ENCODE measurements at places on chromosomes 1 and 21. TPM values are rescaled to one million over a fixed set of nuclear protein-coding genes. Genes with fewer than 3 reads are reported as not detected.
A peak's percentile ranks its signal among the peaks of the same experiment; 100 is the strongest.

Gene APCS
- not detected for total RNA-seq

Gene RORC
- not detected for total RNA-seq

Gene PAX7
- not detected for total RNA-seq

Gene TGFBR3
- total RNA-seq = 118 TPM

Gene USH2A
- under 0.01 TPM for total RNA-seq

Gene UTS2
- total RNA-seq = not detected

Gene CLCA1
- not detected for total RNA-seq

Gene COL11A1
- total RNA-seq = 0.45 TPM

Gene SLC25A44
- total RNA-seq = 13.8 TPM

Gene HPDL
- total RNA-seq = 1.4 TPM

Gene SPRR5
- total RNA-seq = not detected

Gene ANXA9
- total RNA-seq = 0.49 TPM

Gene CELA3B
- total RNA-seq = not detected

Gene LCE2A
- not detected for total RNA-seq

DNA sequence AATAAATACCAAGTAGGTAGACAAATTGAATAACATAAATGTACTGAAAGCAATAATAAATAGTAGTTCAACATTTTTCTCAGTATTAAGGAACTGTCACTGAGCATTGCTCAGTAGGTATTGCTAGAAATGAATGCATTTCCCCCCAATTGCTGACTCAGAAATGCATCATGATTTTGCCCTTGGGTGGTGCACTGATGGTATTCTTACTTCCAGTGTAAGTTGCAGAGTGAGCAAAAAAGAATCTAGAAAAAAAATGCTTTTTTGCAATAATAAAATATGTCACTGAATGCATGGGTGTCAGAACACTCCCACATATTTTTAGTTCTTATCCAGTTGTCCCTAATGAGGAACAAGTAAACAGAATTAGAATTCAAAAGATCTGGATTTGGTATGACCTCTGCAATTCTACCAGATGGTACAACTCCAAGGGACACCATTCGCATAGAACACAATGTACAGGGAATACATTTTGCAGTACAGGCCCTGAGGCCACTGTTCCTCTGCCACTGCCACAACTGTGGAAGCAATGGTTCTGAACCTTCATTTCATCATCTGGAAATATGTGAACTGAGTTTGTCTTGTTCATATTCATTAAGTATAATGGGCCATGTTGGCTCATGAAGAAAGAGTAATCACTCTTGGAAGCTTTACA lies 78.0 kb downstream of the ATP6V1G3 start:
- peak; percentile 55 for DNase-seq

DNA sequence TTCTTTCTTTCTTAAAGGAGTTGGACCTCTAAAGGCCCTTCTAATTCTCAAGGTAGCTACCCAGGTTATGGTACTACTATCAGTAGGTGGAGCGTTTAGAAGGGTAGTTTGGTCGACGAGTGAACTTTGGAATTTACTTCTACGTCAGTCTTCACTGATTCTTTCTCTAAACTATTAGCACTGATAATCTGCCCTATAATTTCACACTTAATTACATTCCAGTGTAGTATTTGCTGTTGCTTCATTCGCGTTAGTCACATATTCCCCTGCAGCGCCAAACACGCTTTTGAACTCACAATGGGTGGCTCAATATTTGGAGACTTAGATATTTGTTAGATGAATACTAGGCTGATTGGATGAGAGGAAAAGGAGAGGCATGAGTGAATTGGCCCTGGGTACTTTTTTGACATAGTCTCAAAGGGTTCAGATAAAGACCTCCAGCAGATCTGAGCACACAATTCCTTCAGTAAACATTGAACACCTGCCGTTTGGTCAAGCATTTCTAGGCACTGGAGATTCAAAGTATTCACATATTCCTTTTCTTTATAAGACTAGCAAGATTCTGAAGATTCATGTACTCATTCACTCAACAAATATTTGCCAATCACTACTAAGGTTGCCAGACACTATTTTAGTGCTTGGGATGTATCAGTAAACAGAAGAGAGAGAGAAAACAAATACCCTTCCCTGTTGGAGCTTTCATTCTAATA lies 929 bp upstream of the FOXJ3 start:
- DNase-seq = peak; percentile 69

DNA sequence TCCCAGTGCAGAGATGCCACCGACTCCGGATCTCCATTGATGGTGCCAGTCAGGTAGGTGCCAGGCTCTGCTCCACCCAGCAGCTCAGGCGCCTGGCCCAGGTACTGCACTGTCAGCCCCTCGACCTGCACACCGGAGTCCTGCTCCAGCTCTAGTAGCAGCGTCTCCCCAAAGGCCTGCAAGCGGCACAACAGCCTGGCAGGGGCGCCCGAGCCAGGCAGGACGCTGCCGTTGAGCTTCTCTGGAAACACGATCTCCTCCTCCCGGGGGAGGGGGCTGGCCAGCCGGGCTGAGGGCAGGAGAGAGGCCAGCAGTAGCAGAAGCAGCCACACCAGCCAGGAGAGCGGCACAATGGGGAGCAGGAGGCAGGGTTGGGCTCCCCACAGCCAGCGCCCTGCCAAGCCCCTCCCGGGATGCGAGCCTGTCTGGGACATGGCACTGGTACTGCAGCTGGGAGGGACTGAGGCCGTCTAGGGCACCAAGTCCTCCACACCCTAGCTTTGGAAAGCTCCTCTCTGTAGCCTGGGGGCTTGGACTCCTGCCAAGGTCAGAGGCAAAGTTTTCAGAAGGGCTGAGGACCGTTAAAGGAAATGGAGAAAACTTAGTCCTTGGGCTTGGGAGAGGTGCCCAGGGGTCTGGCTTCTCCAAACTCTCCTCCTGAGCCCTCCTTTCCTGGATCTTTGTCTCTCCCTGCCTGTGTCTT lies 509 bp downstream of the ADAMTS4 start:
- peak; percentile 32 for DNase-seq

DNA sequence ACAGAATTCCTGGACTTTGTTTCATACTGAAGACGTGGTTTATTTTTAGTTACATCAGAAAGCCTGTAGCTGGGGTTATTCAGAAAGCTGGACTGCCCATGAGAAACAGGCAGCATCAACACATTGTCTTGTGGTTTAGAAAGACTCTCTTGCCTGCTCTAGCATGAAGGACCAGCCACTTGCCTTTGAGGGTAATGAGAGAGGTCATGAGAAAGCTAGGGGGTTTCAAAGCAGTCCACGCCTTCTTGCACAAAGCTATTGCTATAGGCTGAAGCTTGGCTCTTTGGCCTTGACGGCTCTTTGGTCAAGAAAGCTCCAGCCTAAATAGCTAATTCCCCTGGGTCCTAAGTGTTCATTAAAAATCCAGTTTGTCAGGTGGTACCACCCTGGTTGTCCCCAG lies 208.1 kb downstream of the PRDM2 start:
- DNase-seq = no peak

- peak; percentile 65 for DNase-seq
Observed at GRCh38 chr1:53957194-53957818, 11.2 kb downstream of the LRRC42 start.

DNA sequence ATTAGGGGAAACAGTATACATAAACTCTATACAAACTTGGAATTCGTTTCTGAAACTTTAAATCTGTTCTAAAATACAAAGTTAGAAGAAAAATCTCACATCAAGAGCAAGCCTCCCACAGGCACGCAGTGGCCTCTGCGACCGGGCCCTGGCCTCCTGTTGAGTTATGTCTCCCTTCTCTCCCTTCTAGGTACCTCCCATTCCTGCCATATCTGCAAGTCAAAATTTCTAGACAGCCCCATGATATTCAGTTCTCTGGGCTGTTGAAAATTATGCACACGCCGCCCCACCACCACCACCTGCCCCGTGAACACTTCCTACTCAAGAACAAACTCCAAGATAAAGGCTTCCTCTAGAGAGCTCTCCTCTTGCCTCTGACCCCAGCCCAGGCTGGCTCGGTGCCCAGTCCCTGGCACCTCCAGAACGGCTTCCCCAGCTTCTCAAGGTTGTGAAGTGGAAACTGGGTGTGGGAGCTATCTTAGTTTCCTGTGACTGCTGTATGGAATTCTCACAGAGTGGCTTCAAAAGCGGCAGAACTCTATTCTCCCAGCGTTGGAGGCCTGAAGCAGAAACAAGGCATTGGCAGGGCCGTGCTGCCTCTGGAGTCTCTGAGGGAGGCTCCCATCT lies 37.7 kb upstream of the LRP8 start:
- no peak for DNase-seq

DNA sequence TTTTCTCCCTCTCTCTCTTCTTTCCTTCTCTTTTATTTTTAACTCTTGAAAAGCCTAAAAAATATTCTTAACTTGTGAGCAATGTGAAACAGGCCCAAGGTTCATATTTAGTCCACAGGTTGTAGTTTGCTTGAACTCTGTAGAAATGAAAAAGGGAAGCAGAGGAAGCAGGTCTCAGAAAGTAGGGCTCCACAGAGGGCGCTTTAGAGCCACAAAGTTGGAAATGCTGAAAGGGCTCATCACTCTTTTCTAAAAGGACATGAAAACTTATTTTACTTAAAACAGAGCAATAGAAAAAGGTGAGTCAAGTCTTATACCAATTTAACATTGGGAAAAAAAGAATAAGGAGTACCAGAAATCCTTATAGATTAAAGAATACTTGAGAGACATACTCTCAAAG lies 247.0 kb downstream of the USP25 start:
- DNase-seq = no peak

DNA sequence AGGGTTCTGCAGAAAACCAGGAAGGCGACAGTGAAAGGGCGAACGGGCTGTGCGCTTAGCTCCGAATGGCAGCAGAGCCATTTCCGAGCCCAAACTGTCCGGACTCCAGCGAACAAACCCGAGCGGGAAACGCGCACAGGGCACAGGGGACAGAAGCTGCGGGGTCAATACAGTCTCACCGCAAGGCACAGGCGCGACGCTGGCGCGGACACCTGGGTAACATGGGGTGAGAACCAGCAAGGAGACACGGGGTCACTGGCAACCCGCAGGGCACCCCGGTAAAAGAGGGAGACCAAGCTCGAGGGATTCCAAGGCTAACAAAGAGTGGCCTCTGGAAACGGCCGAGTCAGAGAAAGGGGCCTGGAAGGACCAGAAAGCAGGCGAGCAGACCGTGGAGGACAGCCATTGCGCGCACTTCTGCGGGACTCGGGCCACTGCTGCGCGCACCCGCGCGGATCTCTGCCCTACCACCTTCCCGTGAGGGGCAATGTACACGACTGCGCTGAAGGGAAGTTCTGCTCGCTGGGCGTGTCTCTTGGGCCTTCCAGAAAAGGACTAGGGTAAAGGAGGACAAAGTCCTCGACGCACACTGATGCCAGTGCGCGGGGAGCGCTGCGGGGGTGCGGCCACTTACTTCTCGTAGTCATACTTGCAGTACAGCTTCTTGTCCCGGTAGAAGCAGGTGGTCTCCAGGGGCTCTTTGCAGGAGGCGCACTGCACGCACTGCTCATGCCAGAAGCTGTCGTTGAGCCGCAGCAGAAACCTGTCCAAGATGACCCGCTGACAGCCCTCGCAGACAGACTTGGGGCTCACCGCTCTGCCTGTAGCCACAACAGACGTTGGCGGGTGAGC lies 3.8 kb downstream of the LMX1A start:
- DNase-seq = no peak

DNA sequence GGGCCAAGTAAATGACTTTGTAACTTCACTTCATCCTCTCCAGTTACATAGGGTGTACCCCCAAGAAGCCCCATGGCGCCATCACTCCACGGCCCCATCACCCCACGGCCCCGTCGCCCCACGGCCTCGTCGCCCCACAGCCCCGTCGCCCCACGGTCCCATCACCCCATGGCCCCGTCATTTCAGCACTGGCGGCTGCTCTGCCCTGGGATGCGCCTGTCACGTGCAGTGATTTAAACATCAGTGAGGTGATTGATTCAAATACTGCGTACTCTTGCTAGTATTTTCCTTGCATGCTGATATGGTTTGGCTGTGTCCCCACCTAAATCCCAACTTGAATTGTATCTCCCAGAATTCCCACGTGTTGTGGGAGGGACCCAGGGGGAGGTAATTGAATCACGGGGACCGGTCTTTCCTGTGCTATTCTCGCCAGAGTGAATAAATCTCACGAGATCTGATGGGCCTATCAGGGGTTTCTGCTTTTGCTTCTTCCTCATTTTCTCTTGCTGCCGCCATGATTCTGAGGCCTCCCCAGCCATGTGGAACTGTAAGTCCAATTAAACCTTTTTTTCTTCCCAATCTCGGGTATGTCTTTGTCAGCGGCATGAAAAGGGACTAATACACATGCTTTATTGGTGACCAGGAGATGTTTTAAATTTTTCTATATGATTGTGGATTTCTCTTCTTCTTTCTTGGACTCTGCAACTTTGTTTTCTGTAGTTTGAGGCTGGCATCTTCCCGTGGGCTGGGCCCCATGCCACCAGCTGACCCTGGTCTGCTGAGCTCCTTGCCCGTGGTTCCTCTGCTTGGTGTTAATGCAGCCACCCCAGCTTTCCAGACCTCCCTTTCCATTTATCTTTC lies 50.1 kb upstream of the PCBP3 start:
- DNase-seq = no peak

GRCh38 chr1:33711511-33711910 lies 152.4 kb upstream of the HMGB4 start:
- no peak for DNase-seq

DNA sequence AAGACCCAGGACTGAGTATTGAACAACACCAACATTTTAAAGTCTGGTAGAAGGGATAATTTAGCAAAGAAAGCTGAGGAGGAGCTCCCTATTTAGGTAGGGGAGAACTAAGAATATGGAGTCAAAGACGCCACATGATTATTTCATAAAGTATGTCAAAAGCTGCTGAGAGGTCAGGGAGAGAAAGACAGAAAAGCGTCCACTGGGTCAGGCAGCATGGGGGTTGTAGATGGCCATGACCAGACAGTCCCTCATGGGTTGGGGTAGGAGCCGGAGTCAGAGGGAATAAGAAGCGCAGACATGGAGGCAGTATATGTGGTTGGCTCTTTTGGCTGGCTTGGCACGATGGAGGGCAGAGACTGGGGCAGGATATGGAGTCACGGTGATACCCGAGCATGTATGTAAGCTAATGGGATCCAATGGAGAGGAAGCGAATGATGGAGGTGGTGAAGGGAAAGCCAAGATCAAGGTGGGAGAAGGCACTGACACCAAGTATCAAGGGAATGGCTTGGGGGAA lies 4.8 kb downstream of the C1orf115 start:
- no peak for DNase-seq

- no peak for DNase-seq
Observed at GRCh38 chr1:3711780-3712451, 40.3 kb upstream of the CCDC27 start.

DNA sequence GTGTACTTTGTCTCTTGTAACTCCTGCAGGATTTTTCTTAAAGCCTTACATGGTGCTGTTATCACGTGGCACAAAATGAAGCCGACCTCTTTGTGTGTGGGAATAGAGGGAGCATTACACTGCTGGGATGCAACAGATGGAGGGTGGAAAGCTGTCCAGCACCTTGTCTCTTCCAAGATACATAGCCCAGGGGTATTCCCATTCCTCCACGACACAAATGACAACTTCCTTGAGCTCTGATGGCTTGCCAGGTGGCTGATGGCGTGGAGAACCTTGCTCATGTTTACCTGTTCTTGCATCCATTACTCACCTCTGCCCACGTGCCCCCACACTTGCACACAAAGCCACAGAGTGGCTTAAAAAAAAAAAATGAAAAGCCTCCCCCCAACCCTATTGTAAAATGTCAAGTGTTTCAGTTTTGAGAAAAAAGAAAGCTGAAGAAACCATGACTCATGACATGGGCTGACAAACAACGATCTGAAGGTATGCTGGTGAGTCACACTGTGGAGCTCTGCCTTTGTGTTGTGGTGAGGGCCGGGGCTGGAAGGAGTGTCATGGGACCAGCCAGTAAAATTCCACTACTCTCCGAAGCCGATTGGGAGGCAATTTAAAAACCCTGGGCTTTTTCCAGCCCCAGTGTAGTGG lies 32.0 kb upstream of the ATP5PO start:
- DNase-seq = peak; percentile 96

Data from fibroblast of the aortic adventitia (primary cell).